Activated CD8-positive, alpha-beta memory T cell treated with anti-CD3 and anti-CD28 coated beads for 48 hours (primary cell): ENCODE measurements at places on chromosomes 7 and 10.

GRCh38 chr10:132232023-132232951 lies 45.5 kb downstream of the DPYSL4 start:
- DNase-seq = no peak

- no peak for DNase-seq
Measured at GRCh38 chr7:83617858-83618257, 31.1 kb downstream of the SEMA3E start.

DNA sequence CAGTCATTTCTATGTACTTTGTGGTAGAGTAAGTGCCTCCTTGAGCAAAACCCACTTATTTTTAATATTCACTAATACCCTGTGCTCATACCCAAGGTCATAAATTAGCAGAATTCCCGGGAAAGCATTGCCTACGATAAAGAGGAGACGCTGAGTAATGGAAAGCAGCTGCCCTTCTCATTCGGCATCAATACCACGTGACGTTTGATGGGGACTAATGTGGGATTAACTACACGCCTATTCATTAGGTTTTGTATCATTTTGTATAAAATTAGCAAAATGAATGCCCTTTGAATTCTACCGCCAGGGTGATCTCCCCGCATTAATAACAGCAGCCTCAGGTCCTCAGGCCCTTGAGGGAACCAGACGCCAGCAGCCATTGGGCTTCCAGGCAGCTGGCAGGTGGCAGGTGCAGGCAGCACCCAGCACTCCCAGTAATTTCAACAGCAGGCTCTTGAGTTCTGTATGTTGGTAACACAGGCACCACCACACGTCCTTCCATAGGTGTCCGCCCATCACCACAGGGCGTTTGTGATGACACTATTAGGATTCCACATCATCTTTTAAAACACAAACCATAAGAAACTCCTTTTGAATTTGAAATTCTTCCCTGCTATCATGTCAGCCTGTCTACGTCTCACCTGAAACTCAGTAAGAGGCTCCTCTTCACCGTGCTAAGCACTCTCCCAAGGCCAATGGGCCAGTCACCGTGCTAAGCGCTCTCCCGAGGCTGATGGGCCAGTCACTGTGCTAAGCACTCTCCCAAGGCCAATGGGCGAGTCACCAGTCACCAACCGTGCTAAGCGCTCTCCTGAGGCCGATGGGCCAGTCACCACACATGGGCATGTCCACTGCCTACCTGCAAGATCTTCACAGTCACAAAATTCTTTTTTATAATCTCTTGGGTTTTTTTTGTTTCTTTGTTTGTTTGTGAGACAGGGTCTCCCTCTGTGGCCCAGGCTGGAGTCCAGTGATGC lies 509.4 kb downstream of the PTPRN2 start:
- no peak for DNase-seq

DNA sequence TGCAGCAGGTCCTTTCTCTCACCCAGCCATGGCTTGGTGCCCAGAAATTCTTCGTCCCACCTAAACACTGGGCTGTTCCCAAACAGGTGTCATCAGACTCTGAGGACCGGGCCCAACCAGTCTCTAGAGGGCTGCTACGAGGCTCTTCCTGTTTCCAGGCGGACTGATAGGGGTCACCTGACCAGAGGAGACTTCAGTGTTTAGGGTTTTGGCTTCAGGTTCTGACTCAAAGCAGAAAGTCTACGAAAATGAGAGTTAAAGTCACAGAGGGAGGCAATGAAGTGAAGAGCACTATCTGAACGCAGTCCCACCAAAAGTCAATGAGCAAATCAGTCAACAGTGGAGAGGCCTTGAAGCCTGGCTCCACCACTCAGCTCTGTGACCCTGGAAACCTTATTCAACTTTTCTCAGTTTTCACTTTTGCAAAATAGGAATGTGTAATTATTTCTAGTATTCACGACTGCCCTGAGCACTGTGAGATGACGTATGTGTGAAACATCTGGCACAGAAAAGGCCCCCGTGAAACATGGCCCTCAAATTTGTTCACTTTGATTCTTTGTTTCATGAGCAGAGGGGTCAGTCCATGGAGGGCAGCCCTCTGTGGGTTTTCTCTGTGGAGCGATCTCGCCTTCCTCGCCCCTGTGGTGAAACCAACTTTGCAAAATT lies 189.9 kb upstream of the PDE1C start:
- DNase-seq = no peak

GRCh38 chr10:110426294-110427181 lies 71.2 kb upstream of the DUSP5 start:
- no peak for DNase-seq

GRCh38 chr7:77536413-77537135 lies 521 bp upstream of the PTPN12 start:
- DNase-seq = peak; percentile 85

GRCh38 chr10:112333452-112333851 lies 40.5 kb upstream of the ACSL5 start:
- DNase-seq = no peak

GRCh38 chr7:101795461-101795860 lies 22.0 kb upstream of the CUX1 start:
- DNase-seq = no peak

GRCh38 chr10:99143011-99143410 lies 92.6 kb downstream of the HPSE2 start:
- no peak for DNase-seq
